ENCODE measurements at places on chromosomes 2 and 18.

- no peak for DNase-seq
These were observed 590 bp downstream of the EIF2B4 start for GRCh38 chr2:27369471-27370025.

GRCh38 chr2:40450796-40451430 is 977 bp downstream of the SLC8A1 start:
- DNase-seq = no peak

- no peak for DNase-seq
These were observed 259.1 kb upstream of the RAB6C start for GRCh38 chr2:129720360-129720759.

GRCh38 chr2:232103140-232103737 is 141.7 kb downstream of the DIS3L2 start:
- DNase-seq = no peak

- no peak for DNase-seq
These were observed 499.8 kb downstream of the PID1 start for GRCh38 chr2:228771315-228771714.

DNA sequence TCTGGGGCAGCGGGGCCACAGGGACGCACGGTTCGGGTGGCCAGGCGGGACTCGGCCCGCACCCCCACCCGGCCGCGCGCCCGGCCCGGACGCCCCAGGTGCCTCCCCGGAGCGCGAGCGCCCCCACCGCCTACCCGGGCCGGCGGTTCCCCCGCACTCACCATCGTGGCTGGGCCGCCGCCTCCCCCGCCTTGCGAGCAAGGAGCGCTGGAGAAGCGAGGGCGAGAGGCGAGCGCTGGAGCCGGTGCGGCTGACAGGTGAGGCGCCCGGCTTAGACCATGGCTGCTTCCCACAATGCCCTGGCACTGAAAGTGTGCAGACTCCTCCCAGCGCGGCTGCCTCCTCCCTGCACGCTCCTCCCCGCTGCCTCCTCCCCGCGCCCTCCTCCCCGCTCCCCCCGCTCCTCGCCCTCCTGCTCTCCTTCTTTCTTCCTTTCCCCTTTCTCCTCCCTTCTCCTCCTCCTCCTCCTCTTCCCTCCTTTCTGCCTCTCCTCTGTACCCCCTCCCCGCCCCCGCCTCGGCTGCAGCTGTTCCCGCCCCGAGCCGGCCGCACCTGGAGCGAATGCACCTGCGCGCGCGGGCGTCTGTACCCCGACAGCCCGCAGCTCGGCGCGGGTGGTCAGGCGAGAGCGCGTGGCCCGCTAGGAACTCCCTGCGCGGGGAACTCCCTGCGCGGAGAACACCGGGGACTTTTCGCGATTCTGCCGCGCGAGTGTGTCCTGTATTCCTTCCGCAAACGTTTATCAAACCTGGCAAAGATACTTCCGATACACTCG is at the start of gene AP1S3:
Gene AP1S3, minus strand, starts transcription at position 296 of the 775 bp plus-strand sequence. Its CDS starts 132 bp downstream, at position 164.
- peak; percentile 63 for DNase-seq

DNA sequence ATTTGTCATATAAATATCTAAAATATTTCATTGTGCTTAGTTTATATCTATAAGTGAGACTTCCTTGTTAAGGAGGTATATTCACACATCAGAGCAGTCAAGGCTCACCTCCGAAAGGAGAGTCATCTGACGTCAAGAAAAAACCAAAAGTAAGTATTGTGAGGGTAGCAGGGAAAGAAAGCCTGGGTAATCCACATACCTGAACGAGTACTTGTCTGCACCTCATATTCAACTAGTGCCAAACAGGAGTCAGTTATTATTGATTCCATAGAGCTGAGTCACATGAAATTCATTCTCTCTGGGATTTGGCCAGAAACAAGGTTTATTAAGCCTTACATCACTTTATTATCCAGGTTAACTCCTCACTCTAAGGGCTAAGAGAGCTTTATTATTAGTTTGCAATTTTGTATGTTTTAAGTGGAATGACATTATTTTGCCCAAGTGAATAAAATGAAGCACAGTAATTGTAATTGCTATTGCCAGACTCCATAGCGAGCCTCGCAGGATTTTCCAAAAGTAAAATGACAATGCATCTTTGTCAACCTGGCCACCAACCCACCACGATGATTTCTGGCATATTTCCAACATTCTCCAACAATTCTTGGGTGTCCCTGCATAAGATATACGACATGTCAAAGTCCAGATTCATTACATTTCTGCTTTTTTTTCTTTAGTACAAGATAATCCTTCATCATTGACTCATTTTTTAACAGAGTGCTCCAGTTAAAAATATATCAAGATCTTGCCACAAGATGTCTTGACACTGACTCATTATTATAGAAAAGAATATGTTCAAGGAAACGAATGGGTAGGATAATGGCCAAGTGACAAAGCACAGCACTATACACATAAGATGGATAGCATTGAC is 1210.4 kb upstream of the ACVR2A start:
- DNase-seq = no peak

DNA sequence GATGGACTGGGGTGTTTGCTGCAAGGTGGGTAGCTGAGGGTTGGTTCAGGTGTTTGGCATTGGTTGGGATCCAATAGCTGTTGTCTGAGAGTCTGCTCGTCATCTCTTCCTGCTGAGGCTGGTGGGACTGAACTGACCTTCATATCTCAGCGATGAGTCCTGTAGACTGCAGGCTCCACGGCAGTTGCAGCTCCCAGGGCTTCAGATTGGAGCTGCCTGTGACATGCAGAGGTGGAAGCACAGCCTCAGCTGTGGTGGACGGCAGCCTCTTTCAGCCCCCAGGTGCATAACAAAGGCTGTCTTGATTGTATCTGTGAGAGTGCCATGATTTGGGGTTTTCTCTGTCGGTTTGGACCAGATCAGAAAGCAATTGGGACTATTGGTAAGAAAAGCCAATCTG is 3.9 kb upstream of the IL1R2 start:
- no peak for DNase-seq

DNA sequence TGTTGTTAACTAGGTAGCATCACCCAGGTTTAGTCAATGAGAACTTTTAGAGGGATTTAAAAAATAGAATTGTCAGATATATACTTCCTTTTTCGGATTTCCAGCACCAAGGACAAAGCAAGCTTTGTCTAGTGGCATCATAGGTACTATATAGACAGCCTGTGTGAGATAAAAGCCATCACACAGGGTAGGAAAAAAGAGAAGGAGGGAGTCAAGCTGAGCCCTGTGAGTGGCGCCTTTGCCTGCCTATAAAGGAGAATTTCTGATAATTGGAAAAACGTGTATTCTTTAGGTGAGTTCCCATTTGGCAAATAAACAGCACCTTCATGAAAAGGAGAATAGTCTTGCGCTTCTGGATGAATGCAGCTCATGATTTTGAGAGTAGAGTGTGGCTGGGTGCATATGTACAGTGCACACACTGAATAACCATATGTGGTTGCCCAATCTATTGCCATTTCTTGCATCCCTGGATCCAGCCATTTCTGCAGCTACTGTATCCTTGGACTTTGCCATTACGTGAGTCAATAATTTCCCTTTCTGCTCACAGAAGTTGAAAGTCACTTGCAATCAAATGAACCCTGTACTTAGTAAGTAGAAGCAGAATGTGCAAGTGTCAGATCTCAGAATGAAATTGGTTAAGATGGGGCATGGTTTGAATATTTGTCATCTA is 559.9 kb upstream of the MEX3C start:
- DNase-seq = no peak

DNA sequence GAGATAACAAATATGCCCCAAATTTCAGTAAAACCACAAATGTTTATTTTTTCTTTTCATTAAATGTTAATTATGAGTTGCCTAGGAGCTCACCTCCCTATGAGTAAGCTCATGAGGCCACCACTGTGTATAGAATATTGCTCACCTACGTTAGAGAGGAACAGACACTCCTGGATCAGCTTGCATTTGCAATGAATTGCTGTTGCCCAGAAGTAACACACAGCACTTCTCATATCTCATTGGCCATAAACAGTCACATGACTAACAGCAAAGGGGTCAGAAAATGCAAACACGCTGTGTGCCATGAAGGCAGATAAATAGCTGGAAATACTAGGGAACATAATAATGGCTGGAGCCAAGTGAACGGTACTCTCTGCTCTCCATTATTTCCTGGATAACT is 89.0 kb upstream of the GALNT5 start:
- DNase-seq = no peak

GRCh38 chr2:238069021-238069709 is 8.4 kb downstream of the SCLY start:
- DNase-seq = no peak

- DNase-seq = no peak
These were observed 33.7 kb downstream of the GFPT1 start for GRCh38 chr2:69353360-69353759.

GRCh38 chr2:226971084-226971483 is 135.2 kb downstream of the RHBDD1 start:
- no peak for DNase-seq

DNA sequence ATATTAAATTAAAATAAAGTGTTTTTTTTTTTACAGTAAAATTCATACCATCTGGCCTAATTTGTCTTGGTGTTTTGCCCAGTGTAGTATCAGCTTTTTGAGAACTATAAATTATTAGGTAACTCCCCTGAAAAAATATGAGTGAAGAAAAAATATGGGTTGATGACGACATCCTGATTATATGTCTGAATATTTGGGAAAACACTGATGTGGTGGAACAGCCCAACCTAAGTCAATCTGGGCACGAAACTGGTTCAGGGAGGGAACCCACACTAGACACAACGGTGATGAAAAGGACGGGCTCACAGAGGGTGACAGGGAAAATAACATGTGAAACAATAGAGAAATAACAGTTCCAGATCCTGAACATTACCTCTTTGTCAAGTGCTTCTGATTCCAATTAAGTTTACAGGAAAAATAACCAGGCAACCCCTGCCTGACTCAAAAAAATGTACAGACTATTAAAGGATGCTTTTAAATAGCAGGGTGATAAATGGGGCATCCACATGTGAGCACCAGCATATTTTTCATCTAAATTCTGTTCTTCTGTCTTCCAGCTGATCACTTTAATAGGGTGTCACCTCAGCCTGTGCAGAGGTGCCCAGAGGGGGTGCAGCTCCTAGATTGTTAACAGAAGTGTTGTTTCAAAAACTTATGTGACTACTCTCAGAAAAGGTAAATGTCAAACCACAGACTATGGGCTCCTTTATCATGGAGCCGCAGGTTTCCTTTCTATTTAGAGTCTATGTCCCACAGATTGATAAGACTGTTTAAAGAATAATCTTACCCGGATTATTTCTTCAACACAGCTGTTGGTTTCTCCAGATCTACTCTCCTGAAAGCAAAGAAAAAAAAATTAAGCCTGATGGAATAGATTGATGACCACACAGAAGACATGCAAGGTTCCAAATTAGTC is 305.4 kb downstream of the AFF3 start:
- DNase-seq = no peak

- DNase-seq = no peak
These were observed 110.8 kb downstream of the MCFD2 start for GRCh38 chr2:46804794-46805193.

GRCh38 chr2:174495365-174496012 is 8.7 kb upstream of the GPR155 start:
- no peak for DNase-seq

DNA sequence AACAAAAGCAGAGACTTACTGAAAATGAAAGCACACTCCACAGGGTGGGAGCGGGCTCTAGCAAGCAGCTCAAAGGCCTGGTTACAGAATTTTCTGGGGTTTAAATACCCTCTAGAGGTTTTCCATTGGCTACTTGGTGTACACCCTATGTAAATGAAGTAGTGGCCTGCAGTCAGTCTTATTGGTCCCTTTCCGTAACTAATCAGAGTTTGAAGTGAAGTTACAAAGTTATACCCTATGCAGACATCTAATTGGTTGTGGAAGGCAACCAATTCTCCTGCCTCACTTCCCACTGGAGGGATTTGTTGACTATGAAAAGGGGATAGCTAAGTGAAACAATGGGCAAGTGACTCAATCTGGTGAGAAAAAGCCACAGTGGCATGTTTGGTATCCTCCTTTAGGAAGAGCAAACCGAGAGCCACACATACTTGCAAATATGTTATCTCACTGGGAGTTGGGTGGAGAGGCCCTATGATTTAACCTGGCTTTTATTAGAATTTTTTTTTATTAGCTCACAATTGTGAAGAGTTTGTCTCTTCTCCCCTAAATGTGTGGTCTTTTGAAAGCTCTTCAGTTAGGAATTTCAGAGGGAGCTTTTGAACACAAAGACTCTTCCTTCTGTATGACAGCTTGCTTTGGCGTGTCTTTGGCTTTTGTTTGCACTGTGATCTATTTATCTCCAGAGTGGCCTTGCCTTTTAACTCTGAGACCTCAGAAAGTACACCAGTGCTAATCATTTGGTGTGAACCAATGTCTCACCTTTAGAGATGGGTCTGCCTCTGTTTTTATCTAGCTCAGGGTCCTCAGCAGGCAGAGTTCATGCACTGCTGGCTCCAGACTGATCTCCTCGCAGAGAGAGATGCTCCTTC is 69.6 kb downstream of the MAP4K4 start:
- no peak for DNase-seq

GRCh38 chr2:236749346-236749745 is 179.7 kb downstream of the ACKR3 start:
- no peak for DNase-seq

- no peak for DNase-seq
These were observed 171.1 kb downstream of the ZFP36L2 start for GRCh38 chr2:43055086-43055912.

- DNase-seq = no peak
These were observed 80.3 kb downstream of the VAPA start for GRCh38 chr18:9994026-9994570.

GRCh38 chr2:20839052-20839451 is 16.2 kb upstream of the LDAH start:
- DNase-seq = no peak

DNA sequence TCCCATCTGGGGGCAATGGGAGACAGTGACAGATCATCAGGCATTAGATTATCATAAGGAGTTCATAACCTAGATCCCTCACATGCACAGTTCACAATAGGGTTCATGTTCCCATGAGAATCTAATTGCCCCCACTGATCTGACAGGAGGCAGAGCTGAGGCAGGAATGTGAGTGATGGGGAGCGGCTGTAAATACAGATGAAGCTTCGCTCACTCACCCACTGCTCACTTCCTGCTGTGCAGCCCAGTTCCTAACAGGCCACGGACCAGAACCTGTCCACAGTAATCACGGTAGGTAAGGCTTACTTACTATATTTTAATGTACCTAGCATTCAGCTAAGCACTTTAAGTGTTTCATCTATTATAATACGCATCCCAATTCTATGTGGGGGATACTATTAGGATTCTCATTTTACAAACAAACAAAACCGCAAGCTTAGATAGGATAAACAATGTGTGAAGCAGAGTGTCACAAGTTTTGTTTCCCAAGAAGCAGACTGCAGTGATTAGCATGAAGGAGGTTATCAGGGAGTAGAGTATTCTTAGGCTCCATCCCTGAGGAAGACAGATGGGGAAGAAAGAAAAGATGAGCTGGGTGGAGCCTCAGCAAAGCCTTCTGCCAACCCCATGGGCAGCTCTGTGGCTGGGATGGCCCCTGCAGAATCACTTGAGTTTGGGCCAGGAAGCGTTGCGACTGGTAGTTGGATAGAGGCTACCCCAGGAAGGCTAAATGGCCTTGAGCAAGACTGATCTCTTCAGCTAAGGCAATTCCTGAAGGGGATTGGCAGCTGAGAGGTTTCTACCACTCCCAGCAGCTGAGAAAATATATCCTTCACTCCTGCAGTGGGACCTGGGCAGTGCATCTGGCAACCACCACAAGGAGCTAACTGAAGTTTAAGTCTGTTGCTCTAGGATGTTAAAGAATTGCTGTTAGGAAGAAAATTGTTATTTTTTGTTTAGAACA is 133.1 kb downstream of the MREG start:
- DNase-seq = no peak

Measured in stimulated activated naive CD4-positive, alpha-beta T cell (primary cell).